Stimulated activated CD4-positive, alpha-beta T cell treated with anti-CD3 and anti-CD28 coated beads, Interleukin-4, amount 100 ng/mL, for 48 hours (primary cell): ENCODE measurements at places on chromosomes 1 and 21.

GRCh38 chr1:62250126-62250726 lies 55.6 kb downstream of the L1TD1 start:
- DNase-seq: no peak

DNA sequence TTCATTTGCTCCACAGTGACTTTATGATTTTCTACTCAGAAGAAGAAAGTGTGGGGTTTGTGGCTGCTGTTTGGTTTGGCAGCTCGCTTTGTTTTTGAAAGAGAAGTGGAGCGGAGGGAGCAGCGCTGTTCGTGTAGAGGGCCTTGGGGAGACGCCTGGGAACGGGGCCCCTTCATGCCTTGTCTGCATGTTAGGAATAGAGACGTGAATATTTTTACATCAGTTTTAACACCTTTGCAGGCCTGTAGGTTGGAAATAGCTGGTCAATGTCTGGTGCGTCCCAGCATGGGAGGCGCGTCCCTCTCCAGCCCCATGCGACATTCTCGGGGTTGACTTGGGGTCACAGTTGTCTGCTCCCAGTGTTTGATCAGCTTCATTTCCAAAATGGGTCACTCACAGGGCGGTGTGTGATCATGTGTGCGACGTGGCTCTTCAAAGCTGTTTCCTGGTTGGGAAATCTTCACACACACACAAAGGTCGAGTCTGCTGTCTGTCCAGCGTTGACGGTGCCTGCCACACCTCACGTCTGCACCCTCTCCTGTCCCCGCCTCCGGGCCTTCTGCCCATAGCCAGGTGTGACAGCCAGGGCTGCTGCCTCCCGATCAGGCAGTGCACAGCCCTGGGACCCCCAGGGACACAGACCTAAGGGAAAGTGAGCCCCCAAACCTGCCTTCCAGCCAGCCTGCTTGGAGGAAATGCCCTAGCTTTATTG lies 149.2 kb downstream of the PSMG1 start:
- no peak for DNase-seq

DNA sequence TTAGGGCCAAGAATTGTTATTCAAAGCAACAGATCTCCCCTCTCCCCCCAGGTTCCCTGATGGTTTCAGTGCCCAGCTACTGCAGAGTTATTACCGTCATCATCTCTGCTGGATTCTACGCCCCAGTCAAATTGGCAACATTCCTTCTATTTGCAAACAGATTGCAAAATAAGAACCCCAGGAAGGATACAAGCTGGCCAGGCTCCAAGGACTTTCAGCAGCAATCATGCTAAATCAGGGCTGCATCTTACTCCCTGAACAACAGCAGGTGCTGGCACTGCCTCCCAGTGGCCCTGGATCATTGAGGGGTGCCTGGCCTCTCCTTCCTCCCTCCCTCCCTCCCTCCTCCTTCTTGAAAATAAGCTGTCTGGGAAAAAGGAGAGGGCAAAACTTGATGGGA lies 521.6 kb upstream of the BEND5 start:
- no peak for DNase-seq

- DNase-seq: no peak
Observed at GRCh38 chr1:156033011-156033410, 12.3 kb upstream of the SSR2 start.

DNA sequence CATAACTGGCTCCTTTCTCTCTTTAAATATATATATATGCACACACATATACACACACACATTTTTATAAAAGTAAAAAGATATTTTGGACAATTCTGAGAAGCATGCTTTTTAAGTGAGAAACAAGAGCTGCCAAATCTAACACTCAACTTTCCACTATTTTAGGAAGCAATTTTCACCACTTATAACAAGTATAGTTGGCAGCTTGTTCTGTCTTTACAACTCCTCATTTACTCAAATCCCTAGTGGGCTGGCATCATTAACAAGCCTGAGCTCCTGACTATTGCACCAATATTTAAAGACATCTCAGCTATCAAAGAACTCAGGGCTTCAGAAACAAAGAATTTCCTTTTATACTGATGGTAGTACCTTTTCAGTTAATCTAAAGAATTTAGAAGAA lies 76.6 kb downstream of the RAB3GAP2 start:
- DNase-seq: no peak

DNA sequence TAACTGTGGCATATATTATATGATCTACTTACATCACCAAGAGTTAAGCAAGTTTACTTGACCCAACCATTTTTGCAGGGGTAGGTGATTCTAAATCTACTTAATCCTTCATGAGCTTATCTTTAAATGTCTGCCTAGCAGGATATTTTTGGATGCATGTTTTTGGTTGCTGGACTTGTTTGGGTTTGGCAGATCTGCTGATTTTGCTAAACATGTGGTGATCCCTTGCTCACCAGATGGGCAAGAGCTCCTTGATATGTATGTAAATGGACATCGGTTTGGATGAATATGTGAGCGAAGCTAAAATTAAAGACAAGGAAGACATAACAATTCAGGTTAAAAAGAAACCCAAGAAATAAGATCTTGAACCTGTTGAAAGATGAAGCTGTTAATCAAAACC lies 36.7 kb downstream of the FMN2 start:
- DNase-seq: no peak

GRCh38 chr1:207088701-207089626 lies at the start of gene C4BPB:
Gene C4BPB, plus strand, starts transcription at chr1:207088860. Its CDS starts 672 bp downstream, at chr1:207089532.
- DNase-seq: no peak

DNA sequence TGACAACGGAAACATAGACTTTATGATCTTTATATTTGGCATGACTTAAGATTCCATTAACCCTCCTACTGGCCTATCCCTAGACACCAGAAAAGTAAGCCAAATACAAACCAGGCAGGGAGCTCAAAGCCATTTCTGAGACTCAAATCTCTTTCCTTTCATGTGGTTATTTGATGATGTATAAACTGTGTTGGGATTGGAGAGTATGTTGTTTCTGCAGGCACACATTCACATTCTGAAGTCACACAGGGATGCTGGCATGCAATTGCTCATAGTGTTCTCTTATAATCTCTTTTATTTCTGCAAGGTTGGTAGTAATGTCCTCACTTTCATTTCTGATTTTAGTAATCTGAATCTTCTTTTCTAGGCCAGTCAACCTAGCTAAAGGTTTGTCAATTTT lies 5.8 kb downstream of the ZMYND12 start:
- DNase-seq: no peak

DNA sequence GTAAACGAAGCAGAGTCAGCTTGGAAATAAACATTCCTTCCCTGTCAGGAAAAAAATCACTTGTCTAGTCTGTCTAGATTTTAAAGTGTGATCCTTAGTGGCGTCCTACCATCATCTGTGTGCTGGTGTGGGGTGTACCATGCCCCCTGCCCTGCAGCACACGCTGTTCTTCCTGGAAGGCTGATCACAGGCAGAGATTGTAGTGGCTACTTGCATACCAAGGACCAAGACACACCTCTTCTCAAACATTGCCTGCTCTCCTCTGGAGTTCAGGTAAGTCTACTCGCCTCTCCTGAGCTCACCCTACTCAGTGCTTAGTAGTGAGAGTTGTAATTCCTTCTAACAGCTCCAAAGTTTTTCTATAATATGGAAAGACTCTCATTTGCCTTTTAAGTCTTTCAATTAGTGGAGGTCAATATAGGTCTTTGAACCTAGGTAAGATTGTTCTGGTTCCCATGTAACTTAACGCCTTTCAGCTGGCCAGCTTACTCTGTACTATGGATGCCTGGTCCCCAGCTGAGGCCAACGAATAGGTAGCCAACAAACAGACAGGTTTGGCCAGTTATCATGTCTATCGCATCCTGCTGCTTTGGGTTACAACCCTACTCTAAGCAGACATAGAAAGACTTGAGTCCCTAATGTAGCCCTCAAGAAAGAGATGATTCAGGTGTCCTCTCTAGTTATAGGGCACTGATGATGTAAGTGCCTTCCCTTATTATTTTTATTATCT lies 55.4 kb downstream of the XCL1 start:
- no peak for DNase-seq

GRCh38 chr1:230708631-230709580 lies 5.0 kb downstream of the AGT start:
- DNase-seq: no peak
